ENCODE measurements at places on chromosomes 12 and 14.

DNA sequence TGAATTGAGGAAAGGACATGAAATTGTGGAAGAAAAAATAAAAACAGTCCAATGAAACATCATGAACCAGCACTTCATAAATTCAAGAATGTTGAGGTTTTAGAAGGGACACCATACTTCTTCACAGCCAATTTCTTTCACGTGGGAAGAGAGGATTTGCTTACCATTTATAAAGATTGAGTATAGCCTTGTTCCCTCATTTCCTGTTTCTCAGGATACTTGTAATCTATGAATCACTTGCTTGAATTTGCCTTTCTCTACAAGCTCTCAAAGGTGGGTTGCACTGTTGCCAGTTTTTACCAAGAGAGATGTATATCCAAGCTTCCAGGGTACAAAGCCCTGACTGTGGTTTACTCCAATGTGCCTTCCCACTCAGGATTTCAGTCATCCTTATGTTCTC, 116.1 kb downstream of the DUSP6 start:
- no peak for DNase-seq

DNA sequence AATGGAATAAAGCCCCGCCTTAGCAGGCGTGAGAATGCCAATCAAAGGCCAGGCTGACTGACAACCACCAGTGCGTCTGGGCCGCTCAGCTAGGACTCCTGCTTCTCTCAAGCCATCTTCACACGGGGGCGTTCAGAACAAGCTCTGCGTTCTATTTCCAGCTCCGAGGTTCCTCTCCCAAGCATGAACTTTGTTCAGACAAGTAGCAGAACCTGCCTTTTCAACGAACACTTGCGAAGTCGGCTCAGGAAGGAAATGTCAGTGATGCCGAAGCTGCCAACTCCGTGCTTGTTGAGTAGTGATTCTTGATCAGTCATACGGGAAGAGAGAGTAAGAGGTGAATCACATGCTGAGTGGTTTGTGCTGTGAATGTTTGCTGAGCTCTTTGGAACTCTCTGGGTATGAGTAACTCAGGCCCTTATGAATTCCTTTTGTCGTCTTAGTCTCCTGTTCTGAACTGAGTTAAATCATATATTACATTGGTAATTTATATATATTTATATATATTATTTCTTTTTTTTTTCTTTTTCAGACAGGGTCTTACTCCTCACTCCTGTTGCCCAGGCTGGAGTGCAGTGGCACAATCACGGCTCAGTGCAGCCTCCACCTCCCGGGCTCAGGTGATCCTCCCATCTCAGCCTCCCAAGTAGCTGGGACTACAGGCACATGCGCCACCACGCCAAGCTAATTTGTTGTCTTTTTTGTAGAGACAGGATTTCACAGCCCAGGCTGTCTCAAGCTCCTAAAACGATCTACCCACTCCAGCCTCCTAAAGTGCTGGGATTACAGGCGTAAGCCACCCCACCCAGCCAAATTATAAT, 29.4 kb upstream of the BCL7A start:
- no peak for DNase-seq

DNA sequence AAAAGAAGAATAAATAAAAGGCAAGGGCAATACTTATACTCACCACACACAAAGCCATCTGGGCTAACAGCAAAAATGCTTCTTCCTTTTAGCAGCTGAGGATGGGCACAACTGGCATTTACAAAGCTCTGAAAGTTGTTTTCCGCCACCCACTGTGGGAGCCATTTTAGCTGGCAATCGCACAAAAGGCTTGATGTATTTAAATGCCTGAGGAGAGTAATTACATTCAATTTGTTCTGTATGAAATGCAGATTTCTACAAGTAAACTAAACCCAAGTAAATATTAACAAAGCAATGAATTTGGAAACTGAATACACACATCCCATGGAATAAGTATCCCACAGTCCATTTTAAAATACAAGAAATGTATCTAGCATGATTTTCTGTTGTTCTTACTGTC, 37.5 kb downstream of the LRIG3 start:
- DNase-seq: no peak

- DNase-seq: no peak
These were observed 8.2 kb downstream of the SCARB1 start for GRCh38 chr12:124855275-124855957.

DNA sequence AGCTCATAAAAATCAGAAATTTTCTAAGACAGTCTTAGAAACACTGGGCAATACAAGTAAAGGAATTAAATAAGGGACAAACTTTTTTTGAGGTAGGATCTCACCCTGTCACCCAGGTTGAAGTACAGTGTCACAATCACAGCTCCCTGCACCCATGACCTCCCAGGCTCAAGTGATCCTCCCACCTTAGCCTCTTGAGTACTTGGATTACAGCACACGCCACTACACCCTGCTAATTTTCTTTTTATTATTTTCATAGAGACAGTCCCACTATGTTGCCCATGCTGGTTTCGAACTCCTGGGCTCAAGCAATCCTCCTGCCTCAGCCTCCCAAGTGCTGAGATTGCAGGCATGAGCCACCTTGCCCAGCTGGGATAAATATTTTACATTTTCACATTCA, 90.3 kb downstream of the USP15 start:
- no peak for DNase-seq

DNA sequence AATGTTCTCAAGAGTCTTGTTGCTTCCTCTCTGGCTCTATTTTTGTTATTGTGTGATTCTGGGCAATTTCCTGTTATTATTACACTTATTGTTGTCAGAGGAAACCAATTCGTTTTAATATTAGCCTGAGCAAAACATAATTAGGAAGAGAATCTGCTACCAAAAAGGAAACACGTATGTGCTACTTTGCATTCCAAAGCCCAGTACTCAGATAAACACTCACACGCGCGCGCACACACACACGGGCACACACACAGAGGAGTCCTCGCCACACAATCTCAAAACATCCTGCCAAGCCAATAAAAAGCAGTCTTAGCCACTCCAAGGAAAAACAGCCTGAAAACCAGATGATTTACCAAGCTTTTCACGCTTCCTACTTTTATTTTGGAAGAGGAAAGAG, 400.7 kb downstream of the NUAK1 start:
- DNase-seq: no peak

GRCh38 chr12:78340406-78340805, 509.7 kb downstream of the NAV3 start:
- no peak for DNase-seq

Data from SW480 (cell line).